ENCODE measurements at places on chromosomes 3 and 15.

- no peak for DNase-seq
These were observed 85.1 kb upstream of the TRA2B start for GRCh38 chr3:186022931-186023330.

- no peak for DNase-seq
These were observed 1.2 kb downstream of the GPR15 start for GRCh38 chr3:98532709-98533571.

GRCh38 chr3:161630794-161631193 is 134.2 kb downstream of the OTOL1 start:
- DNase-seq, result no peak

DNA sequence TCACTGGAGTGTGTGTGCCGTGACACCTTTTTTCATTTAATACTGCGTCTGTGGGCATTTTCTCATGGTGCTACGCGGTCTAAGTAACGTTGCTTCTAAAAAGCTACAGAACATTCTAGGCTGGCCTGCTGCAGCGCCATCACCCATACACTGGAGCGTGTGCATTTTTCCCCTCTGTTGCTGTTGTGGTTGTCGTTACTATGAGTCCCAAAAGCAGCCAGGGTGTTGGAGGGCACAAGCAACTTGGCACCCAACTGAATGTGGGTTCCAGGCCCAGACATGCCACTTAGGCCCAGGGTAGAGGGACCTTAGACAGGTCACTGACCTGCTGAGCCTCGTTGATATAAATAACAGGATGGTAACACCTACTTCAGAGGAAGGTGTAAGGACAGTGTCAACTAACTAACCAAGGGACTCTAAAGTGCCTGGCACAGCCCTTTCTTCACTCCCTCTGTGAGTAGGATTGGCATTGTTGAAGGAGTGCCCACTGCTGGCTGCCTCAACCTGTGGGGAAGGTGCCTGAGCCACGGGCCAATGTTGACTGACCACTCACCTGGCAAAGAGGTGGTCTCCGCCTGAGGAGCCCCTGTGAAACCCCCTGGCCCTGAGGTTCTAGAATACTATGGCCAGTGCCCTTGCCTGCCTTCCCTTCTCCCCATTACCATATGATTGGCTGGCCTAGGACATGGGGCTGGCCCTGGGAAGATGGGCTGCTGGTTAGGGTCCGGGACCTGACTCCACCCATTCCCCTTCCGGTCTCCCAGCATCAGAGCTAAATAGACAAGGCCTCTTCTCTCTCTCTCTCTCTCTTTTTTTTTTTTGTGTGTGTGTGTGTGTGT is 3.5 kb downstream of the CSK start:
- DNase-seq, result no peak

- DNase-seq, result no peak
These were observed 189.1 kb upstream of the ALCAM start for GRCh38 chr3:105177576-105177975.

- no peak for DNase-seq
These were observed 48.4 kb upstream of the TLE3 start for GRCh38 chr15:70146162-70146561.

DNA sequence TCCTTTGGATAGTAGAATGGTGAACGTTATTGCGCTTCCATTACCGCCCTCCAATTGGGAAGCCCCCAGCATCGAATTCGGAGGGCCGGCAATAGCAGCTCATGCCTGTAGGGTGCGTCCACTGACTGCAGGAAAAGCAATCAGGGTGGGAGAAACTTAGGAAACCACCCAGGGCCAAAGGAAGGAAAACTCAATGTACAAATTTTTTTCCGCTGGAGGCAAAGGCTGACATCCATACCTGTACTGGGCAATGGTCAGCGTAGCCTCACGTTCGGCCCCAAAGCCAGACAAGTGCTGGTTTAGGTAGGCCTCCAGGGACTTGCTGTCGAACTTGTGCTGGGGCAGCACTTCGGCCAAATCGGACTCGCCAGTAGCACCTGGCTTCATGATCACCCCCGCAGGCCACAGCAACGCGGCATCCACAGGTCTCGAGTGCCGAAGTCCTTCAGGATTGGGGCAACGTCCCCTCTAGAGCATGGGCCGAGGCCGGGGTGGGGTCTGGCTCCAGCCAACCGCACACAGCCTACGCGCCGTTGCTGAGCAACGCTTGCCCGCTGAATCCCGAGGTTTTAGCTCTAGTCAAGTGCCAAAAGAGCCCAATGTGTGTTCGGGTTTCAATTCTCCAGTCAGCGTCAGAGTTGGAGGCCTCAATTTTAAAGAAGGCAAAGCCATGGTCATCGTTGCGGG is at the start of gene ACAD11:
Gene ACAD11 (minus strand): TSS at position 445 of the 687 bp plus-strand sequence. CDS start 58 bp downstream, at position 387.
- DNase-seq, result peak; percentile 56

DNA sequence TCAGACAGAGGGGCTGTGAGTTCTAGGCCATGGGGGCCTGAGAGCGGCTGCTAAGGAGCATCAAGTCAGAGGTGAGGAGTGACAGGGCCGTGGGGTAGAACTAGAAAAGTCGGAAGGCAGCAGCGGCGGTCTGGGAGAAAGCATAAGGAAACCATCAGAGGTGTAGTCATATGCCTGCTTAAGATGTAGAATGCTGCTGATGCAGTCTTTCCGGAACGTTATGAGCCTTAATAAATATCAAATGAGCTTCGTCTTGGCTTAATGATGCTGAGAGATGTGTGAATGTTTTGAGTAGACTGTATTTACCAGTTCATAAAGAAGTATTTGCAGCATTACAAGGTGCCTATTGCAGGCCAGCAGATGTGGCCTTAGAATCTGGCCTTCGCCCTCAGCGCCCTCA is 15.2 kb downstream of the ATG7 start:
- no peak for DNase-seq

- DNase-seq, result no peak
These were observed 130.3 kb downstream of the GHSR start for GRCh38 chr3:172317984-172318383.

DNA sequence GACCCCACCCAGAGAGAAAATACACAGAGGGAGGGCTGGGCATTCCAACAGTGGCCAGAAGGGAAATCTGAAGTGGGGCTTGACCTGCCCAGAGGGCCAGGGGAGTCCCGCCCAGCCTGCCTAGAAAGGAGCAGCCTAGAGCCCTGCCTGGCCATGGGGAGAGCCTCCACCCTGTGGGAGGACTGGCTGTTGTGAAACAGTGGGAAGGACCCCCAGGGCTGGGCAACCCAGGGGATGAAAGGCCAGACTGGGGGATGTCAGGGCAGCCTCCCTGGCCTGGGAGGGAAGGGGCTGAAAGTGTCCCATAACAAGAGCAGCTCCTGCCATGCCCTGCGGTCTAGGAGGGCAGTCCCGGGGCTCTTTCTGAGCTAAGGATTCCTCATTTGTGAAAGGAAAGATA is 69.0 kb downstream of the SLC12A8 start:
- DNase-seq, result no peak

- no peak for DNase-seq
These were observed 271.8 kb upstream of the TPM1 start for GRCh38 chr15:62770752-62771151.

- DNase-seq, result no peak
These were observed 112.7 kb downstream of the ETFA start for GRCh38 chr15:76198456-76199105.

- no peak for DNase-seq
These were observed 306.3 kb downstream of the ZPLD1 start for GRCh38 chr3:102741105-102741504.

GRCh38 chr3:135667061-135667460 is 298.5 kb upstream of the PPP2R3A start:
- DNase-seq, result no peak

- DNase-seq, result peak; percentile 61
These were observed 4.8 kb downstream of the UBE2E1 start for GRCh38 chr3:23810343-23811184.

- DNase-seq, result no peak
These were observed 256.6 kb upstream of the TPRG1 start for GRCh38 chr3:188915127-188915526.

- no peak for DNase-seq
These were observed 115.2 kb upstream of the AGBL1 start for GRCh38 chr15:85964471-85964870.

DNA sequence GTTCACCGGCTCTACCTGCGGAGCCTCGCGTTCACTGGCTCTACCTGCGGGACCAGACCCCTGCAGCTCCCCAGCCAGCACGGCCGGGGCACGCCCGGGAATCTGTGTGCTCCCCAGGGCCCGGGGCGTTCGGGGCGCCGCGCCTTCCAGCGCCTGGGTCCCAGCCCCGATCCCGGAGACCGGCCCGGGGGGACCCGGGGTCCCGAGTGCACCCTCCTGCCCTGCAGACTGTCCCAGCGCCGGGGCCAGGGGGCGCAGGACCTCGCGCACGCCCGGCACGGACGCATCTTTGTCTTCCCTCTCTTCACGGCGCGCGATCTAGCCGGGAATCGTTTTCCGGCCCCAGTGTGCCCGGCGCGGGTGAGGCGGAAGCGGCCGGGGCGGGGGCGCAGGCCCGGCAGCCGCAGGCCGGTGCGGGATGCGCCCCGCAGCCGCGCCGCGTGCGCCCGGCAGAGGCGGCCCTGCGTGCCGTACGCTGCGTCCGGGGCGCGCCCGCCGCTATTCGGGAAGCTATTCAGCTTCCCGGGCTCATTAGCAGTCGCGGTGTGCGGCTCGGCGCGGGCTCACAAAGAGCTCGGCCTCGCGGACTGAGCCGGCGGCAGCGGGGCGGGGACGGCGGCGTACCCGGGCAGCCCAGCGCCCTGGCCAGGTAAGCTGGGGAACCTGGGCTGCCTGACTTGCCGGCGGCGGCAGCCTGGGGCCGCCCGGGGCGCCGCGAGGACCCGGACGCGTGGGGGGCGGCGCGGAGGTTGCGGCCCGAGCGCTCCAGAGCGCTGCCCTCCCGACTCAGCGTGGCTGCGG is at the start of gene APBA2:
Gene APBA2 (plus strand): TSS at position 345 of the 801 bp plus-strand sequence. CDS start 167,911 bp downstream, outside the sequence.
- DNase-seq, result no peak

DNA sequence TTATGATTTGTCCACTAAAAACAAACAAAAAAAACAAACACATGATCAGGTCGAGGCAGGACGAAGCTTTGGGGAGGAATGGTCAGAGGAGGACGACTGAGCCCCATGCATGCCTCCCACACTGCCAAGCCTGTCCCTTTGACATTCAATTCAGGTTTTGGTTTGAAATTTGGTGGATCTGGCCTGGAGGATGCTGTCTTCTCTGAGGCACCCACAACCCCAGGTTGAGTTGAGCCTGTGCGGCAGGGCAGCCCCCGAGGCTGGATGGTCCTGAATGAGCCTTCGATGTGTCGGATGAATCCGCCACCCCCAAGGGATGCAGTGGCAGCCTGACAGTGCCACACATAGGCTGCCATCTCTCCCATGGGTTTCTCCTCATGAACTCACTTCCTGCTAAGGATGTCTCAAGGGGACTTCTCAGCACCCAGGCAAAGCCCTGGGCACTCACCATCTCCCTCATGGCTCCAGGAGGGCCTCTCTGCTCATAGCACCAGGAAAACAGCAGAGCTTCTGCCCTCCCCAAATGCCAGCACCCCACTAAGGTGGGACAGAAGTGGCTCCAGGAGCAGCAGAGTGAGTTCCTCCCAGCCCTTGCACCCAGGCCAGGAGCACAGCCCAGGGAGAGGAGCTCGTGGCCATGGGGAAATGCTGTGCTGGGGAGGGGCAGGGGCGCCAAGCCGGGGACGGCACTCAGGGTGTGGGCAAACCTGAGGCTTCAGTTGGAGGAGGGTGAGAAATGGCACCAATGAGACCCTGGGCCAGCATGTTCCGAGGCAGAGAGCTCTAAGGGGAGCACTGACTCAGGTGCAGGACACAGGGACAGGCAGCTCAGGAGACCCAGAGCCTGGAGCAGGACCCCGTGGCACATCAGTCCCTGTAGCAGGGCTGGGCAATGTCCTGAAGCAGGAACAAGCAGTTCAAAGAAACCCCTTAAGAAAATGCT is 18.5 kb downstream of the PRR23E start:
- no peak for DNase-seq

DNA sequence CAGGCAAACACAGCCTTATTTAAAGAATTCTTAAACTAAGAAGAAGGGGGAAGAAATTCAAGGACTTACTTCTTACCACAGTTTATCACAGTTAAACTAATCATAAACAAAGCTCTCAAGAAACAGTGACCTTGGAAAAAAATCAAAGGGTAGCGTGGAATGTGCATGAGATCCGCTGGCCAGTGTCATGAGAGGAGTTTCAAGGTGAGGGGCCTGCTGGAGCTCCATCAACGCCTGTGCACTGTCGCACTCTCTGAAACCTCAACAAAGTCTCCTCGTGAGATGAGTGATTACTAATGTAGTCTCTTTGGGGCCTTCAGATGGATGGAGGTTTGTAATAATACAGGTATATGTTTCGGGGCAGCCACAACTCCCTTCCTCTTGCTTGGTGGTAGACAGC is 28.4 kb upstream of the PRICKLE2 start:
- DNase-seq, result no peak

DNA sequence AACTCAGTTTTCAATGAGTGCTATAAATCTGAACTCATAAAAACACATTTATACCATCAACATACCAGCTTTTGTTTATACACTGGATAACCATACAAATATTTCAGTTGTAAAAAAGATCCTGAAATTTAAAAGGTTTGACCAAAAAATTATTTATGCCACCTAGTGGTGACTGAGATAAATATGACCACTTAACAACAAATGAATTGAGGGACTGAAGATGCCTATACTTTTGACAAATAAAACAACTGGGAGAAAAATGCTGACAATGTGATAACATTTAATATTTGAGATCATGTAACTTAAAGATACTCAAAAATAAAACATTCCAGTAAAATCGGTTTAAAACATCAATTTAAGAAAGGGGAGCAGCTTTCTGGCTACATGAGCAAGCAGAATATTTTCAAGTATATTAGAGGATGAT is 30.4 kb downstream of the ATG3 start:
- no peak for DNase-seq

GRCh38 chr3:187498211-187498724 is 130.1 kb downstream of the RTP4 start:
- DNase-seq, result no peak

DNA sequence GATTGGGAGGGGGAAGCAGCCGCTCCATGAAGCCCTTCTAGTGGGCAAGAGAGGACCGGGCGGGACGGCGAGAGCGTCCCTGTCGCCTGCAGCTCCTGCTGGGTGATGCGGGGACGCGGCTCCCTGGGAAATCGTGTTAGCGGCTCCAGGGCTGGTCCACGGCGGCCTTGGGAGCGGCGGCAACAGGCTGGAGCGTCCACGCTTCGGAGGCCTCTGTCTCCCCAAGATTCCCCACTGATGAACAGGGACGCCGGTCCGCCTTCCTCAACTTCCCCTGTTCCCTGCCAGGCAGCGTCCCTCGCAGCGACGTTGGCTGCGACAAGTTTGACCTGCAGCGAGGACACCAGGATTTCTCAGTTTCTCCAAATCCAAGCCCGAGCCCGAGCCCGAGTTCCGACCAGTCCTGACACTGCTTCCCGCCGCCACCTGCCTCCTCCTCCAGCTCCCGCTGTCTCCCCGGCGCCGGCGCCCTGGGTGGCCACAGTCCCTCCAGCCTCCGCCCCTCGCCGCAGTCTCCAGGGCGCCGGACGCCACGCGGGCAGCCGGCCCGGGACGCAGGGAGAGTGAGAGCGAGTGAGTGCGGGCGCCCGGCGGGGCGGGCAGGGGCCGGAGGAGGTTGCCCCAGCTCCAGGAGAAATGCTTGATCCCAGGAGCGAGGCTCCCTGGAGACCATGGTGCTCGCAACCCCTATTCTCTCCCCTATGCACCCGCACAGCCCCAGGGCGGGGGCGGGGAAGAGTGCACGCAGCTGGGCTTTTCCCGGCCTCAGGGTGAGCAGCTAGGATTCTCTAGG is 78.1 kb upstream of the RNF7 start:
- DNase-seq, result no peak

GRCh38 chr3:40583691-40584090 is 58.9 kb downstream of the ZNF621 start:
- no peak for DNase-seq

- DNase-seq, result no peak
These were observed 15.4 kb upstream of the PRKAR2A start for GRCh38 chr3:48863122-48863521.

Data from substantia nigra (tissue), 51 donors.